T-cell (primary cell): ENCODE measurements at places on chromosomes 1 and 21. TPM values are rescaled to one million over a fixed set of nuclear protein-coding genes. Genes with fewer than 3 reads are reported as not detected.

DNA sequence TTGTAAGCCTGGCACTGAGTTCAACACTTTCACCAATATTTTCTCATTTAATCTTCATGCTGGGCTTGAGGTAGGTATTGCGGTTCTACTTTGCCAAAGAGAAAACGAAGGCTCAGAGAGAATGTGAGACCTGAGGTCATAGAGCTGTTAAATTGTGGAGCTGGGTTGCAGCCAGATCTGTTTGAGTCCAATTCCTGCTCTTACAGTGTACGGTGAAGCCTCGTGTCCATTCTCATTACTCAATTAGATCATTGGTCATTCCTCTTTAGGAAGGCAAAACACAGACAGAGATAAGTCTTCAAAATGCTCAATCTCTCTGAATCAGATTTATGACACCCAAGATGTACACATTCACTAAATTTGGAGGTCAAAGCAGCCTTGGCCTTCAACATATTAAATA lies 559.0 kb upstream of the DAB1 start:
- peaks cover 14% of the 10 kb centered on the region for H3K4me1 ChIP-seq
- no peak overlapping the region for H3K4me3 ChIP-seq
- no peak for DNase-seq
- H3K27ac ChIP-seq, result no peak overlapping the region
- H3K27me3 ChIP-seq, result peaks cover 4% of the 10 kb centered on the region

GRCh38 chr1:162384601-162385279 lies 3.2 kb downstream of the C1orf226 start:
- no peak overlapping the region for H3K4me3 ChIP-seq
- no peaks in the 10 kb centered on the region for H3K36me3 ChIP-seq
- H3K4me1 ChIP-seq, result no peaks in the 10 kb centered on the region

DNA sequence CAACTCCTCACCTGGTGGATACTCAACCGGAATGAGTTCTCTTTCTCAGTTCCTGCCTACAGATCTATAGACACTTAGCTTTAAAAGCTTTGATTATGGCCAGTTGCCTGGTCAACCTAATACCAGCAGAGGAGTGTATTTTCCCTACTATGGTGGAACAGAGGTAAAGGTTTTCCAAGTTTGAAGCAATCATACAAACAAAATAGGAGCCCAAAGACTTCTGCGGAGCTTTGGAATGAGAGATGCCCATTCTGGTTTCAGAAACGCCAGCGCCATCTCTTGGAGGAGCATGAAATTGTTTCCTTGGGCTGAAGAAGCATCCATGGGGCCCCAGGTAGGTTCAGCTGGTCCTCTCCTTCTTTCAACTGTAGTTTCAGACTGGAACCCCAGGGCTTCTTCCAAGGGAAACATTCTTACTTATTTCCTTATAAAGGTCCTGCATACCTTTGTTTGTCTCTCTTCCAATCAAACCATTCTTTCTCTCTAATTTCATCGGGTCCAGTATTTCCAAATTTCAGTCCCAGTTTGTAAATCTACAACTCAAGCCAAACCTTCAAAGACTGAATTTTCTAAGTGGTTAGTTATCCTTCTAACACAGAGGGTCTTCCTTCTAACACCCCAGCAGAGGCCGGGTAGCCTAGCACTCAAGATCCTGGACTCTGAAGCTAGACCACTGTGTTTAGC lies 95.9 kb downstream of the KCNJ15 start:
- H3K27me3 ChIP-seq, result no peaks in the 10 kb centered on the region
- no peaks in the 10 kb centered on the region for H3K36me3 ChIP-seq
- DNase-seq, result peak; percentile 26
- peaks cover 5% of the 10 kb centered on the region for H3K4me1 ChIP-seq
- no peak overlapping the region for H3K4me3 ChIP-seq
- no peak overlapping the region for H3K27ac ChIP-seq

GRCh38 chr1:220526294-220526693 lies 1.6 kb upstream of the MARK1 start:
- H3K36me3 ChIP-seq, result no peaks in the 10 kb centered on the region
- no peak overlapping the region for H3K4me3 ChIP-seq
- H3K27me3 ChIP-seq, result peaks cover 22% of the 10 kb centered on the region

GRCh38 chr1:225870911-225871310 lies 11.3 kb downstream of the TMEM63A start:
- no peak overlapping the region for H3K4me3 ChIP-seq
- H3K4me1 ChIP-seq, result peaks cover 70% of the 10 kb centered on the region
- no peak for DNase-seq
- no peaks in the 10 kb centered on the region for H3K27me3 ChIP-seq
- no peak overlapping the region for H3K27ac ChIP-seq

GRCh38 chr1:243725075-243725474 lies 125.0 kb downstream of the AKT3 start:
- no peak overlapping the region for H3K4me3 ChIP-seq
- no peaks in the 10 kb centered on the region for H3K36me3 ChIP-seq
- H3K4me1 ChIP-seq, result no peaks in the 10 kb centered on the region
- no peak for DNase-seq
- H3K27ac ChIP-seq, result no peak overlapping the region
- H3K27me3 ChIP-seq, result no peaks in the 10 kb centered on the region

GRCh38 chr1:87084244-87084836 lies 169.9 kb downstream of the HS2ST1 start:
- no peaks in the 10 kb centered on the region for H3K4me1 ChIP-seq
- peaks cover 5% of the 10 kb centered on the region for H3K36me3 ChIP-seq

DNA sequence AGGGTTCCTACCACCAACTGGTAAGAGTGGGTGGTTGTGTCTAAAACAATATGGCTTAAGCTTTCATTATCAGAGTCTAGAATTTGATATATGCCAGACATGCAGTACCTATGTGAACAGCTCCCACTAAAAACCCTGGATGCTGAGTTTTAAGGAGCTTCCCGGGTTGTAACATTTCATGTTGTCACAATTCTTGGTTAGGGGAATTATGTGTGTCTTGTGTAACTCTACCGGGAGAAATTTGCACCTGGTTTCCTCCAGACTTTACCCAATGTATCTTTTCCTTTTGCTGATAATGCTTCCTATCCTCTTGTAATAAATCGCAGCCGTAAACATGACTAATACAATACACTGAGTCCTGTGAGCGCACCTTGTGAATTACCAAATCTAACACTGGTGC lies 48.3 kb downstream of the ARID4B start:
- H3K4me3 ChIP-seq, result no peak overlapping the region
- H3K4me1 ChIP-seq, result peaks cover 19% of the 10 kb centered on the region

DNA sequence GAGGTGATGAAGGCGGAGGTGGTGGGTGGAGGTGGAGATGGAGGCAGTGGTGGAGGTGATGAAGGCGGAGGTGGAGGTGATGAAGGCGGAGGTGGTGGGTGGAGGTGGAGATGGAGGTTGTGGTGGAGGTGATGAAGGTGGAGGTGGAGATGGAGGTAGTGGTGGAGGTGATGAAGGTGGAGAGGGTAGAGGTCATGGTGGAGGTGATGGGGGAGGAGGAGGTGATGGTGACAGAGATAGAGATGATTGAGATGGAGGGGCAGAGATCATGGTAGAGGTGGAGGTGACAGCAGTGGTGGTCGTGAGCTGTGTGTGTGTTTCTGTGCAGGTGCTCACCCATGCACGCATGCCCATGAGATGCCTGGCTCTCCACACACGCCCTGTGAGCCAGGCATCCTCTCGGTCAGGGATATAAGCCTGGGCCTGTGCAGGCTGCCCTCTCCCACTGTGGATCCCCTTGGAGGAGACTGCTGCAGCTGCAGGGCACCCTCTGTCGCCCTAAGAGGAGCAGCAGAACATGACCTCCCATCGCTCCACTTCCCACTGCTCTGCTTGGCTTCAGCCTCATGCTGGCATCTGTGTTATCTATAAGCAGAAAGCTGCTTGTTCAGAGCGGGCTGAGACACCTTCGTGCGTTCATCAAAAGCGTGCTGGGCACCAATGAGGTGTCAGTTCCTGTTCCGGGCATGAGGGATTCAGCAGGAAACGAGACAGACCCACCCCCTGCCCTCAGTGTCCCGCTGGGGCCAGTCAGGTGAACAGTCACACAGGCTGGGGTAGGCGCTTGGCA lies 20.5 kb upstream of the NPHP4 start:
- peaks cover 7% of the 10 kb centered on the region for H3K36me3 ChIP-seq
- H3K27ac ChIP-seq, result no peak overlapping the region
- peak; percentile 56 for DNase-seq

DNA sequence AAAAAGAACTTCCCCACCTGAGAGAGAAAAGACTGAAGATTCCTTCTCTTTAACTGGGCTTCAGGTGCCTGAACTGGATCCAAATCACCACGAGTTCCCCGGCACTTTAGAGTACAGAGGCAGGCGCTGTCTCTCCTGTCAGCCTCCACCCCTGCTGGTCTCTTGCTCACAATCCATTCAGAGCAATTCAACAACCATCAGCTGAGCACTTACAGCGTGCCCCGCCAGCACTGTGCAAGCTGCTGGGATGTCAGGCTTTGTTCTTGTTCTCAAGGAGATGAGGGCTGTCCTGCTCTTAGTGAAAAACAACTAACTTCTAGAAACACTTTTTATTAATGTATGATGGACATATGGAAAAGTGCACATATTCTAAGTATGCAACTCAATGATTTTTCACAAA lies 68.7 kb upstream of the VAMP3 start:
- no peak overlapping the region for H3K27ac ChIP-seq
- no peaks in the 10 kb centered on the region for H3K36me3 ChIP-seq
- no peak overlapping the region for H3K4me3 ChIP-seq
- H3K27me3 ChIP-seq, result peaks cover 49% of the 10 kb centered on the region
- DNase-seq, result no peak
- peaks cover 18% of the 10 kb centered on the region for H3K4me1 ChIP-seq

- peaks cover 6% of the 10 kb centered on the region for H3K4me1 ChIP-seq
- DNase-seq, result no peak
- H3K27ac ChIP-seq, result no peak overlapping the region
- no peaks in the 10 kb centered on the region for H3K27me3 ChIP-seq
These were observed 4.2 kb downstream of the MPZL1 start for GRCh38 chr1:167726008-167726407.

DNA sequence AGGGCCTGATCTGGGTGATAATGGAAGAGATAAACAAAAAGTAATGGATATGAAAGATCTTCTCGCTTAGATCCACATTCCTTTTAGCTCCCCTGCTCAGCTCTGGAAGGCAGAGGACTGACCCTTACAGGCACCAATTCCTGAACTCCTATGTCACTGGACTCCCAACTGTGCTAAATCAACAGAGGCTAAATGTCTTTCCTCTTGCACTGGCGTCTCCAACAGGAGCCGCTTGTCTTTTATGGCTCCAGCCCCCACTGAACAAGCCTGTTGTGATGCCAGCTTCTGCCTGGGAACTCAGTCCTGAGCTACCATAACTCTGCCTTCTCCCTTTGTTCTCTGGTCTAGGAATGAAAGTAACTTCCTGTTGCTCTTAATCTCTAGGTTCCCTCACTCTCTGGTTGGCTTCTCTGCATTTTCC lies 142.1 kb upstream of the COL11A1 start:
- no peak for DNase-seq
- no peaks in the 10 kb centered on the region for H3K27me3 ChIP-seq
- H3K36me3 ChIP-seq, result no peaks in the 10 kb centered on the region
- no peak overlapping the region for H3K27ac ChIP-seq
- no peaks in the 10 kb centered on the region for H3K4me1 ChIP-seq

GRCh38 chr1:156705321-156705917 lies at the start of gene CRABP2:
TSS of gene CRABP2 (minus strand) at chr1:156705583. CDS start at chr1:156705446, 137 bp downstream.
- no peak for DNase-seq
- peaks cover 42% of the 10 kb centered on the region for H3K4me1 ChIP-seq
- H3K27me3 ChIP-seq, result peaks cover 7% of the 10 kb centered on the region
- H3K27ac ChIP-seq, result peak within 1 kb of the TSS; percentile 47

- H3K4me1 ChIP-seq, result no peaks in the 10 kb centered on the region
- no peaks in the 10 kb centered on the region for H3K36me3 ChIP-seq
- no peak overlapping the region for H3K27ac ChIP-seq
- H3K4me3 ChIP-seq, result no peak overlapping the region
- DNase-seq, result no peak
These were observed 341.5 kb upstream of the CHRM3 start for GRCh38 chr1:239044829-239045228.

GRCh38 chr1:84833194-84833593 lies 59.8 kb downstream of the LPAR3 start:
- no peak overlapping the region for H3K27ac ChIP-seq
- no peak for DNase-seq
- H3K36me3 ChIP-seq, result no peaks in the 10 kb centered on the region
- no peak overlapping the region for H3K4me3 ChIP-seq
- H3K27me3 ChIP-seq, result no peaks in the 10 kb centered on the region
- no peaks in the 10 kb centered on the region for H3K4me1 ChIP-seq

DNA sequence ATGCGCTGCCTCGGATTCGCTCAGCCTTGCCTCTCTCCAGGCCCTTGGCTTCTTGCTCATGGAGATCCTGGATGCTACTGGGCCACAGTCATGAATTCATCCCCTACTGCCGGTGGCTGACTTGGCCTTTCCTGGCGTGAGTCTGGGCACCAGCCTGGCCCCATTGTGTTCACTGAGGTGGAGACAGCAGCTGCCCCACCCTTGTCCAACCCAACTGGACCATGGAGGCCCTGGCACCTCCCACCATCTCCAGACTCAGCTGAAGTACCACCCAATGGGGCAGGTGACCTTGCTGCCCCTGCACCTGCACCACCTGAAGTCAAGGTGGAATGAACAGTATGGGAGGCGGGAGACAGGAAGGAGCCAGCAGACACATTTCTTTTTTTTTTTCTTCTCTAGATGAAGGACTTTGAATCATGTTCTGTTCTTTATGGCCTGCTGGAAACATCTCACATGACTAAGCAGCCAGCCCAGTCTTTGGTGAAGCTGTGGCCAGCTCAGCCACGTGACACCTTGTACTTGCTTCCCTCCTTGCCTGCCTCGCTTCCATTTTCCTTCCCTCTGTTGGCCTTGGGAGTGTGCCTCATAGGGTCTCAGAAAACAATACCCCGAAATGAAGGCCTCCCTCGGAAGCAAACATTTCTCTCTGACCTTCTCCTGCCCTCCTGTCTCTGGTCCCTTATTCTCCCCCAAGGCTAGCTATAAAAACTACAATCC lies 3.8 kb upstream of the SLC30A2 start:
- no peak for DNase-seq
- peaks cover 9% of the 10 kb centered on the region for H3K4me1 ChIP-seq
- no peak overlapping the region for H3K27ac ChIP-seq
- peaks cover 68% of the 10 kb centered on the region for H3K27me3 ChIP-seq

DNA sequence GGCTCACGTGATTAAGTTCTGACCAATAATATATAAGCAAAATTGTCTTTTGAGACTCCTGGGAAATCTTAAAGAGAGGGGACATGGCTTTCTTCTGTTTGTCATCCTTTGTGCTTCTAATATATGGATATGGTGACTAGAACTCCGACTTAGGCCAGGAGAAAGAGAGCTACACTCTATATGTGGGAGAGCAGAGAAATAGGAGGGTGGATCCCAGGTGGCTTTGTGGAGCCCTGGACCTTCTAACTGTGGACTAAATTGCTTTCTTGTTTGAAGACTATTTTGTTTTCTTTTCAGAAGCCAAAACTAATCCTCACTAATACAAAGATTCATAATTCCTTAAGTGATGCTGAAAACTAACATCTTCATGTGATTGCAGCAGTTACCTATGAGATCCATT lies 75.0 kb downstream of the CENPF start:
- H3K27ac ChIP-seq, result no peak overlapping the region
- no peaks in the 10 kb centered on the region for H3K4me1 ChIP-seq
- H3K27me3 ChIP-seq, result no peaks in the 10 kb centered on the region

- H3K4me3 ChIP-seq, result no peak overlapping the region
- no peak overlapping the region for H3K27ac ChIP-seq
- no peaks in the 10 kb centered on the region for H3K27me3 ChIP-seq
- no peaks in the 10 kb centered on the region for H3K36me3 ChIP-seq
These were observed 56.9 kb downstream of the ATP1A1 start for GRCh38 chr1:116429821-116430374.

Gene ATP1A4
- not detected for total RNA-seq

Gene S100A7
- not detected for total RNA-seq

Gene SH2D1B
- 1.5 TPM for total RNA-seq

Gene NR5A2
- not detected for total RNA-seq

Gene SAMSN1
- total RNA-seq, result 49.7 TPM

Gene FMOD
- not detected for total RNA-seq

Gene AMPD1
- not detected for total RNA-seq

Gene ST6GALNAC5
- total RNA-seq, result not detected

Gene HPCA
- total RNA-seq, result not detected

Gene PTGER3
- not detected for total RNA-seq

Gene IGSF9
- not detected for total RNA-seq

Gene AMY1A
- total RNA-seq, result not detected

Gene TRAF3IP3
- total RNA-seq, result 502 TPM
